Suppressor macrophage (primary cell): ENCODE measurements at places on chromosomes 16 and 17.

DNA sequence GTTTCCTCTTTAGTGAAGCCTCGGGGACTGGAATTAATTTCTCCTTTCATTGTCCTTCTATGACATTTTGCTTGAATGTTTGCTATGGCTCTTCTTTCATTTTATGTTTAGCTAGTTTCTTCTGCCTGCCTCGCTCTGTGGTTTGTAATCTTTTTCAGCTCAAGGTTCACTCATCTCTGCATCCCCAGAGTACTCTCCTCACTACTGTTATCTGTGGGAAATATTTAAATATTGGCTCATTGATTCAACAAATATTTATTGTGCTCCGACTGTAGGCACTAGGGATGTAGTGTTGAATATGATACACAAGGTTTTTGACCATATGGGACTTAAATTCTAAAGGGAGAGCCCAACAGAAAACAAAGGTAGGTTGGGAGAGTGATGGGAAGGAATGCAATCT lies 195.9 kb downstream of the PHKB start:
- no peak for DNase-seq

DNA sequence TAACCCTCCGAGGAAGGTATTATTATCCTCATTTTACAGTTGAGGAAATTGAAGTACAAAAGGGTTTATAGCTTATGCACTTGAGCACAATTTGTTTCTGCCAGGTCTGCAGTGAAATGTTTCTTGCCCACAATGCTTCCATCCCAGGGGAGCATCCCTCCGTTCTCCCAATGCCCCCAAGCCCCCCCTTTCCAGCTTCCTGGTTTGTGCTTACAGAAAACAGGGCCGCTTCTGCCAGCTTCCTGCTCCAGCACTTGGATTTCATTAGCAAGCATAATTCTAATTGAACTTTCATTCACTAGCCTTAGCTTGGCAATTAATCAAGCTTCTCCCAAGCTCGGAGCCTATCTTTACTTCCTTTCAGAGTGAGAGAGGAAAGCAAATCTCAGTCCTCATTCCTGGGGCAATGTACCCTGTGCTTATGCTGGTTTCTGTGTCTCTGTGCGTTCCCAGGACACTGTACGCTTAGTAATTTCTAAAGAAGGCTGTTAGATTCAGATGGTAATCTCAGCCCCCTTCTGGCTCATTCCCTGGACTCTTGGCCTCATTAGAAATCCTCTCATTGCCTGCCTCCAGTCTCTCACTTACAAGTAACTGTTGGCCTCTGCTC lies 141.6 kb downstream of the HS3ST2 start:
- DNase-seq: no peak

GRCh38 chr17:78534492-78535272 lies 42.5 kb downstream of the DNAH17 start:
- DNase-seq: no peak

- no peak for DNase-seq
These were observed 8.7 kb downstream of the USB1 start for GRCh38 chr16:58009856-58010416.

DNA sequence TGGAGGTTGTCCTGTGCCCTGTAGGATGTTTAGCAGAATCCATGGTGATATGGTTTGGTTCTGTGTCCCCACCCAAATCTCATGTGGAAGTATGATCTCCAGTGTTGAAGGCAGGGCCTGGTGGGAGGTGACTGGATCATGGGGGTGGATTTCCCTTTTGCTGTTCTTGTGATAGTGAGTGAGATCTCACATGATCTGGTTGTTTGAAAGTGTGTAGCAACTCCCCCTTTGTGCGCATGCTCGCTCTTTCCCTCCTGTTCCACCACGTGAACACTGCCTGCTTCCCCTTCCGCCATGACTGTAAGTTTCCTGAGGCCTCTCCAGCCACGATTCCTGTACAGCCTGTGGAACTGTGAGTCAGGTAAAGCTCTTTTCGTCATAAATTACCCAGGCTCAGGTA lies 61.9 kb downstream of the ARHGAP17 start:
- DNase-seq: peak; percentile 31

DNA sequence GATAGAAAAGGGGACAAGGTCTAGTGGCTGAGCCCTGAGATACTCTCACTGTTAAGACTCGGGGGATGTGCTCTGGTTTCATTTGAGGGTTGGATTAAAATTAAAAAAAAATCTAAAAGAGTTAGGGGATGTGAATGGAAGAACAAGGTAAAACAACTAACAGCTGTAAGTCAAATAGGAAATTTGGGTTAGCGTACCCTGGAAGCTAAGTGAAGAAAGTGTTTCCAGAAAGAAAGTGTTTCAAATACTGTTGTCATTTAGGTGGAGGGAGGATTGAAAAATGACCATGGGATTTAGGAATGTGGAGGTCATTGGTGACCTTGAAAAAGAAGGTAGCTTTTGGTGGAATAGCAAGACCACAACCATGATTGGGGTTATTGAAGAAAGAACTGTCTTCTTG lies 37.7 kb downstream of the PPM1D start:
- DNase-seq: no peak

- DNase-seq: no peak
These were observed 37.9 kb upstream of the ABCA8 start for GRCh38 chr17:68993112-68993511.

DNA sequence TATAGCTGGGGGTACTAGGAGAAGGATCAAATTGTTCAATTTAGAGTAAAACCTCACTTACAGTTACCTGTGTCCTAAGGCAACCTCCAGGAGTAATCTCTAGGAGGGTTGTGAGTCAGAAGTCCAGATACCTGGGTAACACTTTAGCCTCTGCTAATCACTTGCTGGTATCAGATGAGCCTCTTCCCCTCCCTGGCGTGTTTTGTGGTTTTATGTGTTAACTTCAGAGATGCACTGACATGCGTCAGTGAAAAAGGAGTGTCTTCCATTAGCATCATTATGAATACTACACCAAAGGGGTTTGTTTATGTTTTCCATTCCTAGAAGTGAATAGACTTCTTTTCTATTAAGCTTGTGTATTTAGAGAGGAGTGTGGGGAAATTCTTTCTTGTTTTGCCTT lies 208.2 kb downstream of the FTO start:
- no peak for DNase-seq

- DNase-seq: peak; percentile 55
These were observed 13.1 kb downstream of the SLC22A31 start for GRCh38 chr16:89187032-89187769.

DNA sequence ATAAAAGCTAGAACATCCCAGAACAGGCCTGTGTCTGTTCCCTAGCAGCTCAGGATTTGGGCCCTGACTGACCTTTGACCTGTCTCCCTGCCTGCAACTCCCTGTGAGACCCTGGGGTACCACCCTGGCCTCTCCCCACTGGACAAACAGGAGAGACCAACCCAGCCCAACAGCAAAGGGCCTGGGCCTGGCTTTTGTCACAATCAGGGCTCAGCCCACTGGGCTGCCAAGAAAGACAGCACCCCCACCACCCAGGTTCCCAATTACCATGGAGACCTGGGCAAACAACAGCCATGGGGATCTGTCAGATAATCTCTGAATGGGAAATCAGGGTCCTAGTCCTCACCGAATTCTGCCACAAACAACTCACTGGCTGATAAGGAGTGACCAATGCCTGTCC lies 11.1 kb downstream of the PLLP start:
- DNase-seq: no peak

GRCh38 chr17:8118769-8119580 lies 661 bp upstream of the ALOXE3 start:
- peak; percentile 83 for DNase-seq

- DNase-seq: no peak
These were observed 197.1 kb downstream of the ABCC12 start for GRCh38 chr16:47958726-47959125.

DNA sequence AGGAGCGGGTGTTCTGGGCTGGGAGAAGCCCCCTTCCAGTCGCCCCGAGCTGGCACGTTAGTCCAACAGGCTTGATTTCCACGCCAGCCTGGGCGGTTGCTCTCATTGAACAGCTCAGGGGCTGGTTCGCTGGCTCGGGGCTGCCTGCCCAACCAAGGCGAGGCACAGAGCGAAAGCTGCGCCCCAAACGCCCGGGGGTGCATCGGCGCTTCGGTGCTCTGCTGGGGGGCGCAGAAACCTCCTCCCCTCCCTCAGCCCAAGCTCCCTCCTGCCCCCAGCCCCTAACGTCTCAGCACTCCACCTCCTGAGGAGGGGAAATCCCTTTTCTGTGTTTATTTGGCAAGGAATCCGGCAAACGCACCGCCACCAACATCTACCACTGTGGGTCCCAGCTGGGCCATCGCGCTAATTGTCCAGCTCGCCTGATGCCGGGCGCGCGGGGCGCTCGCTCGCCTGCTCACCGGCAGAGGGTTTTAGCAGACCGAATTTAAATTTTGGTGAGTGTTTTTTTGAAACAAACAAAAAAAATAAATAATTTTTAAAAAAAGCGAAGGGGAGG lies 29.5 kb upstream of the RBFOX1 start:
- no peak for DNase-seq

- peak; percentile 89 for DNase-seq
These were observed 2.1 kb downstream of the SLC16A6 start for GRCh38 chr17:68288804-68289203.

- no peak for DNase-seq
These were observed 6.3 kb downstream of the KRT26 start for GRCh38 chr17:40765657-40766056.

DNA sequence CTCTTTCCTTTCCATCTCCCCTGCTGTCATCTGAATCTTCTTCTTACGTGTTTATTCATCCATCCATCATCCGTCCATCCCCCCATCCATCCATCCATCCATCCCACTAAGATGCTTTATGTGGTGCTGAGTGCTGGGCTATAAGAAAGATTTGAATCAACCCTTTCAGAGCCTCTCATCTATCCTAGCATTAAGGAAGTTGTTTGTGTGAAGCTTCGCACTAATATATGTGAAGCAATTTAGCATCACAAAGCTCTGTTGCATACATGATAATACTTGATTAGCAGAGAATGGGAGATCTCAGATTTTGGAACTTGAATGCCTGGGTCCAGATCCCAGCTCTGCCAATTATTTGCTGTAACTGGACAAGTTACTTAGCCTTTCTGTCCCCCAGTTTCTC lies 255.7 kb downstream of the SHISA9 start:
- DNase-seq: no peak

DNA sequence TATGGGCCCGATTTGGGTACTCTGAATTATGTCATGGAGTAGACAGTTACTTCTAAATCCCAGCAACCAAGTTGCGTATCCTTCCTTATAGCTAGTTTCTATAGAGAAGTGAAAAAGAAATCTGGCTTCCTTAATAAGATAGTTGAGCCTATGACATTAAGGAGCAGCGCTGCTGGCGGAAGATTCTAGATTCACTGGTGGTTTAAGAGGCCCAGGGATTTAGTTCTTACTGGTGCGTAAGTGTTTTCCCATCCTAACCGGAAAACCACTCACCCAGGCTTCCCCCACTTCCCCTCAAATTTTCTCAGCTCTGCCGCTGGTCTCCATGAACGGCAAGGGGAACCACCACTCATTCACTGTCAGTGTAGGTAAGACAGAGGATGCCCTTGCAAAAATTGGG lies 230.4 kb downstream of the CPPED1 start:
- peak; percentile 92 for DNase-seq

- no peak for DNase-seq
These were observed 15.3 kb upstream of the HEXD start for GRCh38 chr17:82402865-82403264.

DNA sequence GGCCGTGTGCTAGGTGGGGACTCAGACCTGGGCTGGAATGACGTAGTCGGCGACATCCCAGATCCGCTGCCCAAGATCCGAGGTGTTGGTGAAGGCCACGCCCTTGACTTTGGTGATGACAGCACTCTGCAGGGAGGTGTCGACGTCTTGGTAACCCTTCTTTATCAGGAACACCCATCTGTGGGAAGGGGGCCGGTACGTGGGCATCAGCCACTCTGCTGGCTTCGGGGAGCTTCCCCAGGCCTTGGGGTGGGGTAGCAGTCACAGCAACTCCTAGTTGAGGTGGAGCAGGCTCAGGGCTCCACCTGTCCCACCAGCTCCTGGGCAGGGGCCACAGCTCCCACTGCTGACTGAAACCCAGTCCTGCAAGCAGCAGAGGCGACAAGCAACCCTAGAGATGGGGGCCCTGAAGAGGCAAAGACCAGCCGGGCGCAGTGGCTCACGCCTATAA lies 4.3 kb downstream of the P2RX5 start:
- DNase-seq: no peak

DNA sequence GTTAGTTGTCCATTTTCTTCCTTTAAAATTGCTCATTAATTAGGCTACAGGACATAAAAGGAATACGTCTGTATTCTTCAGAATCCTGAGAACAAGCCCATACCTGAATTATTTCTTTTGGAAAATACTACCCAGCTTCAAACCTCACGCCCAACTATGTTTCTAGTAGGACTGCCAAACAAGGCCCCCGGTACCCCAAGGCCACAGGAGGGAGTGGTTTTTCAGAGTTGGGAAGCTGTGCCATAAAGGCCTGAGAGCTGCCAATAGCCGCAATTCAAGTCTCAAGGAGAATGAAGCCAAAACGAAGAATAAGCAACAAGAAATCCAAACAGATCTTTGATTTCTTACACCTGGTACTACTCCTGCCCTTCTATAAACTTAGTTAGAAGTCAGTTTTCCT lies 48.3 kb downstream of the UBE2G1 start:
- no peak for DNase-seq

- no peak for DNase-seq
These were observed 29.5 kb upstream of the PIK3R6 start for GRCh38 chr17:8896641-8897635.

DNA sequence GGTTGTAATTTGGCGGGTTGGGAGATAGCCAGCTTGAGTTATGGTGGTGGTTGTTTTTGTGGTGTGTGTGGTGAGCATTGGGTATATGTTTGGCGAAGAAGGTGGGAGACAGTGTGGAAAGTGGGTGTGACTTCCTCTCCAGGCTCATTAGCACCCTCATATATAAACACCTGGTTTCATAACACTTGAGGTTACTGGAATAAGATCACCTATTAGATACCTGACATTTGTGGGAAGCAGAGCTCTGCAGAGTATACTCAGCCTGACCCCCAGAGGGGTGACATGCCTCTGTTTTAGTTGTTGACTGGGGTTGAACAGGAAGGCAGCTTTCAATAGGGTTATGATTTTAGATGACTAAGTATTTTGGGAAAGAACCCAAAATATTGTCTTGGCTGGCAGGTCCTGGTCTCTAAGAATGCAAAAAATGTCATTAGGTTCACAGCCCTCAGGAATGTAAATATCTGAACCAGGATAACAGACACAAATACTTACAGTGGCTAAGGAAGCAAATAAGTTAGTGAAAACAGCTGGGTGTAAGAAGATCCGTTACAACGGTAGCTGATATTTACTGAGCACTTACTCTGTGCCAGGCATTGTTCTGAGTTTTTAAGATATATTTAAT lies 18.3 kb upstream of the EFCAB13 start:
- DNase-seq: no peak

GRCh38 chr17:14737984-14738651 lies 437.2 kb downstream of the HS3ST3B1 start:
- peak; percentile 90 for DNase-seq

- peak; percentile 72 for DNase-seq
These were observed 195.5 kb downstream of the RAB11FIP4 start for GRCh38 chr17:31586946-31587345.

- no peak for DNase-seq
These were observed 1.9 kb downstream of the CALB2 start for GRCh38 chr16:71360378-71360777.

DNA sequence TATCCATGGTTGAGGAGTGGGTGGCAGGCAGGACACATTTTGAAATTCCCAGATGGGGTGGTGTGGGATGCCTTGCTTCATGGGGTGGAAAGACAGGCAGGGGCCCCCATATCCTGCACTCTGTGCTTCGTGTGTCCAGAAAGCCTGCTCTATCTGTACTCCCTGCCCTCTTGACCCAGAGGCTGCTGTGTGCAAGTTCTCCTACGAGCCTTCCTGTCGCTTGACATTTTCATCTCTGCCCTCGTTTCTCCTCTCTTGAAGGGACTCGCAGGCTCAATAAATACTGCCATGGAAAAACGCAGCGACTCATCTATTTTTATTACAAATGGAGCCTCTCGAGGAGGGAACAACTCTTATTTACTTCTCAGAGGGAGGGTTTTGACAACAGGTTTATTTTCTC lies 254.8 kb downstream of the XYLT1 start:
- DNase-seq: no peak
